ENCODE measurements at places on chromosomes 12 and 14.
A peak's percentile ranks its signal among the peaks of the same experiment; 100 is the strongest.

DNA sequence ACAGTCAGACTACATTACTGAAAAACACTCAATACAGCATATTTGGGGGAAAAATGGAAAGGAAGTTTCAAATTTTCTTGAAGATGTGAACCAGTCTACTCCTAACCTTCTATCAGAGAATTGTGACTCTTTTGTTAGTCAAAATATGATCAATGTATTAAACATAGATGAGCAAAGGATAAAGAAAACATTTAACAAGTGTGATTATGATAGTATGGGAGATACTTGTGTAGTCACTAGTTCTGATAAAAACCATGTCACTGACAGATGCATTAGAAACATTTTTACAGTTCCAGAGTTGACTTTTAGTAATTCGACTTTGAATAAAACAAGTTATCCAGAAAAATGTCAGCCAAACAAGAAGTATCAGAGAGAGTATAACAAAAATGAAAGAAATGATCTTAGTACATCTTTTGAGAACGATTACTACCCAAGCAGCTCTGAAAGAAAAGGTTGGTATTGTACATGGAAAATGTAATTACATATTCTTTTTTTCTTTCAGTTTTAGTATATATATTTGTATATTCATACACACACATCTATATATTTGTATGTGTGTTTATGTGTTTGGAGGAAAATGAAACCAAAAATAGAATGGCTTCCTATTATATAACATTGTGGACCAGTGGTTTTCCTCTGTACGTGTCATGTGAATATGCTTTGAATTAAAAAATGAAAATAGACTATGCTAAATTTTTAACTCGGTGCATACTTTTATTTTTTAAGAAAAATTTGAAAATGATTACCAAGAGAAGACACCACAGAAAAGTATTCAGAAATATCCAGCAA lies 63.3 kb upstream of the ABCD2 start:
- no peak for DNase-seq

GRCh38 chr12:50507930-50508329 lies 3.1 kb downstream of the DIP2B start:
- DNase-seq: no peak

GRCh38 chr14:68573126-68573525 lies 219.7 kb downstream of the ZFP36L1 start:
- no peak for DNase-seq

GRCh38 chr12:124968656-124969055 lies 20.3 kb downstream of the DHX37 start:
- no peak for DNase-seq

- DNase-seq: peak; percentile 30
These were observed 16.1 kb upstream of the GNG2 start for GRCh38 chr14:51844081-51844881.

- DNase-seq: no peak
These were observed 303.6 kb downstream of the CEP128 start for GRCh38 chr14:80637756-80638619.

DNA sequence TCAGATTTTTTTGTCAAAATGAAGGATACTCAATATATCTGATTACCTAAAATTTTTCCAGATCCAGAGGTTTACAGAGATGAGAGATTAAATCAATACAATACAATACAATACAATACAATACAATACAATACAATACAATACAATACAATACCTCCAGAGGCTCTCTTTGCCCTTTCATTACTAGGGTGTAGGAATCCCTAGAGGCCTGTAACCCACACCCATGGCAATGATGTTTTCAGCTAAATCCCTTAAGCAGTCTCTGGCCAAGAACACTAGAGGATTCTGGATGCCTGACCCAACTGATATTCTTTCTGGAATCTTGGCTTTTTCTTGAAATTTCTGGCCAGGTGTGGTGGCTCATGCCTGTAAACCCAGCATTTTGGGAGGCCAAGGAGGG lies 23.7 kb upstream of the AEBP2 start:
- no peak for DNase-seq
